ENCODE measurements at places on chromosomes 5 and 9. TPM values are rescaled to one million over a fixed set of nuclear protein-coding genes. Genes with fewer than 3 reads are reported as not detected.

DNA sequence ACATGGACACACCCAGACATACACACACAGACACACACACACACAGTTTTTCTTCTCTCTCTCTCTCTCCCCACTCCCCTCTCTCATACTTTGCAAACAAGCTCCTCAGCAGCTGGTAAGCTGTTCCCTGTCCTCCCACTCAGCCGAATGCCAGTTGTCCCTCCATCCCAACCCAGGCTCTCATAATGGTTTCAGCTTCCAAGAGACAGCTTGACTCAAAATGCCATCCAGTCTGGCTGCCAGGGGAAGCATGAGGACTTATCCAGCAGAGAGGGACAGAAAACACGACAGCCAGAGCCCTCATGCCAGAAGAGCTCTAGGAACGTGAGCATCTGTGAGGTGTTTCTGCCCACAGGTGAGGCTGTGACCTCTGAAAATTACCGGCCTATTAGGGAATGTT is 112.6 kb upstream of the SPDL1 start:
- no peak for DNase-seq

GRCh38 chr5:39294736-39295135 is 69.6 kb downstream of the C9 start:
- DNase-seq, result no peak

DNA sequence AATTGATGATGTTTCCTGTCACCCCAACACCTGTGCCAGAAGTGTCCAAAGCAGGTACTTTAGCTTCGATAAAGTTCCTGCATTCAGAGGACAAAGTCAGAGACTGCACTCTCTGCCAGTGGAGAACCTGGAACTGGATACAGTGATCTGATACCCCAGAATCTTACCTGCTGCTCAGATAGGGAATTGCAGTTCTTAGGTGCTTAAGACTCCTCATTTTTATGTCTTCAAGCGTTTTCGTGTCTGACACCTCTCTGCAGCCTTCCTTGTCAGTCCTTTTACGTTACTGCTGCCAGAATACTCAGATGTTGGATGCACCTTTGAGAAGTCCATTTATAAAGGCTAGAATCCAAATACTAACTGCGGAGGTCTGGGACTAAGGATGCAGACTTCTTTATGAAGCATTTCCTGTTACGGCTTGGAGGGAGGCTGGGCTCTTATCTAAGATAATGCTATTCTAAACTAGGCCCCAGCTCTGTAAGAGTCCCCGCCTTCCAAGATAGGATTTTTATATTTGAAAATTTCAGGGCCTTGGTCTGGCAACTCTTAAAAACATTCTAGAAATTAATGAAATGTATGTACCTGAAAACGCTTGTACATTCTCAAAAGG is 1.9 kb downstream of the ISOC1 start:
- DNase-seq, result no peak

DNA sequence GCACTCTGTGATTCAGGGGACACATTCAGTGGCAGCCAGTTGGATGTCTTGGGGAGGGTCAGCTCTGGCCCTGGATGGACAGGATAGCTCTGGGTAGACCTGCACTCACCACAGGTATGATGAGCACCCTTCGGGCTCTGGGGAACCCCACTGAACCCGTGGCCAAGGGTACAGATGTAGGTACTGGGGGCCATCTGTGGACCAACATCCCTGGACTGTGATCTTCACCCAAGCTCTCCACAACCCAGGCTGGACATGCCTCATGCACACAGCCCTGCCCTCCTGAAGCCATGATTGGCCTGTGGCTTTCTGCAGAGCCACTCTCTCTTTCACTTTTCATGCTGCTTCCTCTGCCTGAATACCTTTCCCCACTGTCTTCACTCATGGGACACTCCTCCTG is 15.6 kb upstream of the ACSL6 start:
- DNase-seq, result no peak

GRCh38 chr5:57437976-57438805 is 44.4 kb downstream of the ACTBL2 start:
- DNase-seq, result no peak

Gene SLC2A6
- total RNA-seq, result 4.6 TPM

DNA sequence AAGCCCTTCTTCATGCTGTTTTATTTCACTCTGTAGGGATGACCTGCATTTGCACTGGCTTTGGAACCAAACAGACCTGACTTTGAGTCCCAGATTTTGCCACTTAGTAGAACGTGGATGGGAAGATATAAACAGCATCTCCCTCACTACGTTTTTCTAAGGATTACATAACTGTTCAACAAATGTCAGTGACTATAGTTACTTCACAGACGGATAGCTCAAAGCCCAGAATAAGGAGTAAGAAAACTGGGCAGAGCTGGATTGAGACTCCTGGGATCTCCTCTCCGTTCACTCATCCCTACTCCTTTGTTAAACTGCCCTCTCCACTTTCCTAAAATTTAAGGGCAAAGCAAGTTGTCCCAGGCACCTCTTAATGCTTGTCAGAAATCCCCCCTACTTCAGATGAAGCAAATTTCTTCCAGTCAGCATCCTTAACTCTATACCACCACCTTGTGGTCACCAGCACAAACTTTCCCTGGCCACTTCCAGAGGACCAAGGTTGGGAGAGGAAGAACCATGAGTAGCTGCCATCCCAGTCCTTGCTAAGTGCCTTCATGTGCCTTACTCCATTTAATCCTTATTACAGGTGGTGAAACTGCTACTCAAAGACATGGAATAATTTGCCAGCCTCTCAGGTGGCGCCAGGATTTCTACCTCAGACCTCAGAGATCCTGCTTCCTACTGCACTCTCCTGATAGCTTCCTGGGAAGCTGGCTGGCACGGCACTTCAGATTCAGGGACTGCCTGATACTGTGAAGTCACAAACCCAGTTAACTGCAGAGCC is 38.4 kb downstream of the EGR1 start:
- DNase-seq, result no peak

Gene RXFP3
- total RNA-seq, result not detected

Gene TOR4A
- 26.4 TPM for total RNA-seq

- DNase-seq, result no peak
Observed at GRCh38 chr9:93713716-93714115, 137.3 kb downstream of the PHF2 start.

Gene NUTM2F
- not detected for total RNA-seq

DNA sequence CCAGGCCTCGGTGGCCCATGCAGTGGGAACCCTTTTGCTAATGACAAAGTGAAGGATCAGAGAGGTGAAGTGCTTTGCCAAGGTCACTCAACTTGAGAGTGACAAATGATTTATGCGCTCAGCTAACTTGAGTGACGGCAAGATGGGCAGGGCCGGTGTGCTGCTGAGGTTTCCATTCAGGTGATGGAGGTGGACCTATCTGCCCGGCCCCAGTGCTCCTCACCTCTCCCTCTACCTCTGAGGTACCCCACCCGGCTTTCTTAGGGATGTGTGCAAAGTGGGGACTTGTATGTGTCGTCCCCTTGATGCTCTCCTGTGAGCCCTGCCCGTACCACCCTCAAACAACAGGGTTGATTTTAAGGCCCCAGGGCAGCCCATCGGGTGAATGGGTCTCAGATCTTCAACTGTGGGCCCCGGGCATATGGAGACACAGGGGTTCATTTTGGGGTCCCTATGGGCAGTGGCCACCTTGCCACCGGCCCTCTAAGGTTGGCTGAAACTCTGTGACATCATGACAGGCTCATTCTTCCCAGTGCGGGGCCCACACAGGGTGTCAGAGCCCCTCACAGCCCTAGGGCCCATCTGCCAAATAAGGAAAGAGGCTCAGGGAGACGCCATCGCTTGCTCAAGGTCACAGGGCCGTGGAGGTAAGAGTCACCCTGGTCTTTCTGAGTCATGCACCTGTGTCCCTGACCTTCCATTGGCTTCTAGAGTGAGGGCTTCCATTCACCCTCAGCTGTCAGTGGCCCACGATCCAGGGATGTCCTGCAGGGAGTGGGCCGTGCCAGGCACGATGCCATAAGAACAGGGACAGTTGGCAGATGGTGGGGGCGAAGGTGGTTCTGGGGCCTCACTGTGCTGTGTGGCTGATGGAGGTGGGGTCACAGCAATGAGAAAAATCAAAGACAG is 170.6 kb upstream of the MVB12B start:
- no peak for DNase-seq

Gene GFRA3
- total RNA-seq, result not detected

All from thoracic aorta (tissue), 2 donors.